ENCODE measurements at places on chromosomes 5 and 9.

GRCh38 chr9:21479152-21479702 is 2.9 kb downstream of the IFNE start:
- no peak overlapping the region for H3K27ac ChIP-seq
- no peaks in the 10 kb centered on the region for H3K27me3 ChIP-seq
- no peak for DNase-seq
- H3K36me3 ChIP-seq: no peaks in the 10 kb centered on the region

- H3K36me3 ChIP-seq: peaks cover 35% of the 10 kb centered on the region
- H3K27ac ChIP-seq: no peak overlapping the region
- no peak for DNase-seq
Observed at GRCh38 chr5:41793141-41793770, 77.0 kb downstream of the OXCT1 start.

GRCh38 chr5:38417658-38418017 is 138.8 kb downstream of the LIFR start:
- no peak overlapping the region for H3K4me3 ChIP-seq
- DNase-seq: no peak
- no peaks in the 10 kb centered on the region for H3K4me1 ChIP-seq
- no peaks in the 10 kb centered on the region for H3K36me3 ChIP-seq

DNA sequence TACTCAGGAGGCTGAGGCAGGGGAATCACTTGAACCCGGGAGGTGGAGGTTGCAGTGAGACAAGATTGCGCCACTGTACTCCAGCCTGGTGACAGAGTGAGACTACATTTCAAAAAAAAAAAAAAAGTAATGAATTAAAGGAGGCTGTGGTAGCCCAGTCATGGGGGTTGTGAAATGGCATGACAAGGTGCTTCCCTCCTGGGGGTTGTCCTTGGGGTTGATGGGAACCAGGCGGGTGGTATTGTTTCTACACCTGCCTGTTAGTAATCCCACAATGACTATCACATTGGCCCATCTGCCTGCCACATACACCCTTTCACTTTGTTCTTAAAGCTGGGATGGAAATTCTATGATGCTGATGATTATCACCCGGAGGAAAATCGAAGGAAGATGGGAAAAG is 5.6 kb downstream of the IDNK start:
- peaks cover 17% of the 10 kb centered on the region for H3K4me1 ChIP-seq
- no peak overlapping the region for H3K4me3 ChIP-seq
- no peak for DNase-seq
- H3K36me3 ChIP-seq: peaks cover 22% of the 10 kb centered on the region

GRCh38 chr9:96344458-96345180 is 38.9 kb downstream of the SLC35D2 start:
- H3K27me3 ChIP-seq: peaks cover 5% of the 10 kb centered on the region
- H3K36me3 ChIP-seq: no peaks in the 10 kb centered on the region
- DNase-seq: no peak

DNA sequence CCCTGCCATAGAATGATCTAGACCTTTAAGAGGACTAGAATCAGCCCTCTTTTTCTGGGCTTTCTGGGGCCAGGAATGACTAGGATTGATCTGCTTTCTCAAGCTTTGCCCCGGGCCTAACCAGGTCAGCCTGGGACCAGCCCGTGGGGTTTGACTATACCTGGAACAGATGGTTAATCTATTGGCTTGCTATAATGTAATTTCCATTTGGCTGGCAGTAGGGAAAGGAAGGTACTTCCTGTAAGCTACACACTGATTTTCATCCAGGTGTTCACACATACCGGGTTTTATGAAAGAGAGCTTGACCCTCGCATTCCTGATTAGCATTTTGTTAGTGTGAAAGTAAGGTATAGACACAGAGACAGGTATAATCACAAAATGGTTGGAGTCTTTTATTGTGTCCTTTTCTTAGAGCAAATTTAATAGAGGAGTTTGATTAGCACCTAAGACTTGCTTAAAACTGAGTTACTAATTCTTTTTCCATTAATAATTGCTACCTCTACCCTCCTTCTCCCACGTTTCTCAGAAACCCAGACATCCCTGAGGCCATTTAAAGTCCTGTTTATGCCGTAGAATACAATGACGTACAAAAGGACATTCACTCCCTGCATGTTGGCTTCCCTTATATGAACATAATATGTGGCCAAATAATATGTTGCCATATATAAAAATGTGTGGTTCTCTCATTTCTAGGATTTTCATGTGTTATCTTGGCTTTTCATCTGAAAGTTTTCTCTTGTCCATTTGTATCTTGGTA is 17.3 kb downstream of the LNPEP start:
- no peak for DNase-seq
- H3K27ac ChIP-seq: no peak overlapping the region
- no peaks in the 10 kb centered on the region for H3K27me3 ChIP-seq
- H3K36me3 ChIP-seq: peaks cover 41% of the 10 kb centered on the region
- H3K4me1 ChIP-seq: peaks cover 64% of the 10 kb centered on the region

- no peaks in the 10 kb centered on the region for H3K27me3 ChIP-seq
- no peak overlapping the region for H3K27ac ChIP-seq
- H3K4me1 ChIP-seq: no peaks in the 10 kb centered on the region
Observed at GRCh38 chr5:169148138-169148740, 152.7 kb downstream of the SLIT3 start.

GRCh38 chr9:71001780-71002386 is 119.5 kb downstream of the TRPM3 start:
- no peak overlapping the region for H3K27ac ChIP-seq
- no peaks in the 10 kb centered on the region for H3K27me3 ChIP-seq
- H3K36me3 ChIP-seq: no peaks in the 10 kb centered on the region

GRCh38 chr9:69937833-69938535 is 105.7 kb upstream of the MAMDC2 start:
- H3K36me3 ChIP-seq: no peaks in the 10 kb centered on the region
- H3K4me1 ChIP-seq: no peaks in the 10 kb centered on the region
- H3K27ac ChIP-seq: no peak overlapping the region
- no peaks in the 10 kb centered on the region for H3K27me3 ChIP-seq
